ENCODE measurements at places on chromosomes 7 and 10. TPM values are rescaled to one million over a fixed set of nuclear protein-coding genes. Genes with fewer than 3 reads are reported as not detected.
A peak's percentile ranks its signal among the peaks of the same experiment; 100 is the strongest.

DNA sequence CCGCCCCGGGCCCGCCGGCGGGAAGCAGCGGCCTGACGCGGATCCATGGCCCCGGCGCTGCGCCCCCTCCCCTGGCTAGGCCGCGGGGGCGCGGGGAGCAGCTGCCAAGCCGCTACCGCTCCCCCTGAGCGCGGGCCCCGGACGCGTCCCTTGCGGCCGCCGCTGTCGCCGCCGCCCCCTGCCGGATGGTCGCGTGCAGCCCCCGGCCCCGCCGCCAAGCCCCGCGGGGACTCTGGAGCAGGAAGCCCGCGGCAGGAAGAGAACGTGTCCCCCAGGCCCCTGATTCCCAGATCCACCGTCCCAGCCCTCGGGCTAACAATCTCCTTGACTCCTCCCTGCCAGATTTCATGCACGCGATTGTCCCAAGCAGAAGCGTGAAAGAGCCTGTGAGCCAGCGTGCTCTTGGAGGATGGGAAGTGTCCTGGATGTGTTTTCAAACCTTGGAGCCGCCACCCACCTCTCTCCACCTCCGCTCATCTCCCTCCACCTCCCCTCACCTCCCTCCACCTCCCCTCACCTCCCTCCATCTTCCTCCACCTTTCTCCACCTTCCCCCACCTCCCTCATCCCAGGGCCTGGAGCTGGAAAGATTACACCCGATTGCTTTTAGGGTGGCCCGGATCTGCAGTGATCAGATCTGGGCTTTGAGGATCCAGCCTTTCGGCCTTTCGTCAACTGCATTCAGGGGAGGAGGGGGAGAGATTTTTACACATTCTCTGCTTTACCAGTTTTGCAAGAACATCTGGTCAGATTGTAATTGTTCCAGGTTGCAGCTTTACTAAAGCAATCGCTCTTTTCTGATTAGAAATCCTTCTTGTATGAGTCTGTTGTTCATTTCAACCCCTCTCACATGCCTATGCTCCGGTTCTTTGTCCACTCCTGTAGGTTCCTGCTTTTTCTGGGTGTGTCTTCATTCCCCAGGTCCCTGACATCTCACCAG lies 570 bp upstream of the PRTFDC1 start:
- ATAC-seq: peak; percentile 63

GRCh38 chr7:133570321-133570720 lies 317.4 kb downstream of the EXOC4 start:
- no peak for ATAC-seq

DNA sequence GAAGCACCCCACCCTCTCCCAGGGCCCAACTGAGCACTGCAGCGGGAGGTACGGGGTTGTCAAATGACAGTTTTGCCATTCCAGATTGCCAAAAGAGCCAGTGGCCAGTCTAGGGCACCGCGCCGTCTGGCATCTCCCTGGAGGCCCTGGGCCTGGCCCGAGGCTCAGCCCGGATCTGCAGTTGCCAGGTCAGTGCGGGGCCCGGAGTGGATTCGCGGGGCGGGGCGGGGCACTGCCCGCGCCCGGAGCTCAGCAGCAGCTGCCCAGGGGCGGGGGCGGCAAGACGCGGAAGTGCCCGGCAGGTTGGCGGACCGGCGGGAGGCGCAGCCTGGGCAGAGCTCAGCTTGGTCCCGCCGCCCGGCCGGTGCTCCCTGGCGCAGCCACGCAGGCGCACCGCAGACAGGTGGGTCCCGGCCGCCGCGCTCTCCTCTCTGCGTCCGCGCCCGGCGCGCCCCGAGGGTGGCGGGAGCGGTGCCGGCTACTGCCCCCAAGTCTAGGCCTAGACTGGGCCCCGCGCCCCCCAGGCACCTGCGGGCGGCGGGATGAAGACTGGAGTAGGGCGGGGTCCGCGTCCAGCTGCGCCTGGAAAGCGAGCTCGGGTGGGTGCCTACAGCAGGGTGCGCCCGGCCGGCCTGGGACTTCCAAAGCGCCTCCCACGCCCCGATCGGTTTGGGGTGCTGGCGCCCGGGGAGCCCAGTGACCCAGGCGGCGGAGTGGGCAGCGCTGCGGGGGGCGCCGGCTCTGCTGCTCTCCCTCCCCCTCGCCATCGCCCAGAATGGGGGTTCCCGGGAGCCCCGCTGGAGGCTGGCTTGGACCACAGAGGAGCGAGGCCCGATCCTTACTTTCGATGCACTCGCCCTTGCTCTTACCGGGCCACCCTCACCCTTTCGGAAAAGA lies at the start of gene IRF5:
IRF5 (plus strand) TSS at position 281 of the 897 bp plus-strand sequence. CDS start 4,155 bp downstream, outside the sequence.
- ATAC-seq: peak; percentile 60

Gene DPYSL4
- total RNA-seq: 23.5 TPM

Gene TAS2R41
- not detected for total RNA-seq

All from activated T-helper 17 cell treated with anti-CD3 and anti-CD28 coated beads, Interleukin-2, amount 50 U/mL, for 72 hours (primary cell).